Activated CD4-positive, alpha-beta T cell treated with anti-CD3 and anti-CD28 coated beads, Interleukin-2, amount 10 ng/mL, durations not matched to agents 7 days and 5 days (primary cell): ENCODE measurements at places on chromosomes 2 and 18.

DNA sequence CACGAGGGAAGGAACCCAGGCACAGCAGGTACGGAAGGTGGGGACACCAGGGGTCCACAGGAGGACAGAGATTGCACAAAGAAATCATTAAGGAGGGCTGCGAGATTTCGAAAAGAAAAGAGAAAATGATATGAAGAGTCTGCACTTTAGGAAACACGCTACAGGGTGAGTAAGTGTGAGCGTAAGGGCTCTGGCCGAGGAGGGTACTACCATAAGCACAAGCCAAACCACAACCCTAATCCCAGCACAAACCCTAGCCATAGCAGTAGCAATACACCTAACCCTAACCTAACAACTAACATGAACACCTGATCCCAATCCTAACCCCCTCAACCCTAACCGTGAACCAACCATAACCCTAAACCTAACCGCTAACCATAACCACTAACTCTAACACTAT lies 104.0 kb downstream of the ZNF516 start:
- H3K27me3 ChIP-seq, result peaks cover 9% of the 10 kb centered on the region
- H3K4me3 ChIP-seq, result no peak overlapping the region
- peaks cover 15% of the 10 kb centered on the region for H3K4me1 ChIP-seq

- no peak overlapping the region for H3K27ac ChIP-seq
- peaks cover 12% of the 10 kb centered on the region for H3K27me3 ChIP-seq
- no peaks in the 10 kb centered on the region for H3K36me3 ChIP-seq
- DNase-seq, result no peak
These were observed 31.5 kb downstream of the FBXO48 start for GRCh38 chr2:68435615-68436014.

- no peaks in the 10 kb centered on the region for H3K36me3 ChIP-seq
- H3K4me3 ChIP-seq, result no peak overlapping the region
- H3K27me3 ChIP-seq, result peaks cover 10% of the 10 kb centered on the region
- H3K4me1 ChIP-seq, result peaks cover 17% of the 10 kb centered on the region
- H3K27ac ChIP-seq, result no peak overlapping the region
These were observed 102.4 kb downstream of the TRIB2 start for GRCh38 chr2:12819103-12819475.

DNA sequence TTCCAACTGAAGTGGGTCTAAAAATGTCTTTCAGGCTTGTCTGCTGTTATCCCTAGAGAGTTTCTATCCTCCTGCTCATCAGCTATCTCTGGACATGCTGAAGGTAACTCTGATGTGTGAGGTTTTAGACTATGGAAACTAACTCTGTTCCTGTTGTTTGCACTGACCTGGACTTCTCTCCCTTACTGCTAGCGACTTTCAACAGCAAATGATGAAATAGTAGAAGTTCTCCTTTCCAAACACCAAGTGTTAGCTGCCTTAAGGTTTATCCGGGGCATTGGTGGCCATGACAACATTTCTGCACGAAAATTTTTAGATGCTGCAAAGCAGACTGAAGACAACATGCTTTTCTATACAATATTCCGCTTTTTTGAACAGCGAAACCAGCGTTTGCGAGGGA lies 26.9 kb downstream of the RMC1 start:
- no peak overlapping the region for H3K27ac ChIP-seq
- H3K4me1 ChIP-seq, result no peaks in the 10 kb centered on the region
- H3K4me3 ChIP-seq, result no peak overlapping the region
- DNase-seq, result no peak
- no peaks in the 10 kb centered on the region for H3K27me3 ChIP-seq
- H3K36me3 ChIP-seq, result peaks cover 64% of the 10 kb centered on the region
